CD4-positive, alpha-beta T cell (primary cell): ENCODE measurements at places on chromosomes 12 and 14. TPM values are rescaled to one million over a fixed set of nuclear protein-coding genes. Genes with fewer than 3 reads are reported as not detected.

GRCh38 chr12:90280033-90280432 lies 571.4 kb upstream of the ATP2B1 start:
- no peak for DNase-seq

DNA sequence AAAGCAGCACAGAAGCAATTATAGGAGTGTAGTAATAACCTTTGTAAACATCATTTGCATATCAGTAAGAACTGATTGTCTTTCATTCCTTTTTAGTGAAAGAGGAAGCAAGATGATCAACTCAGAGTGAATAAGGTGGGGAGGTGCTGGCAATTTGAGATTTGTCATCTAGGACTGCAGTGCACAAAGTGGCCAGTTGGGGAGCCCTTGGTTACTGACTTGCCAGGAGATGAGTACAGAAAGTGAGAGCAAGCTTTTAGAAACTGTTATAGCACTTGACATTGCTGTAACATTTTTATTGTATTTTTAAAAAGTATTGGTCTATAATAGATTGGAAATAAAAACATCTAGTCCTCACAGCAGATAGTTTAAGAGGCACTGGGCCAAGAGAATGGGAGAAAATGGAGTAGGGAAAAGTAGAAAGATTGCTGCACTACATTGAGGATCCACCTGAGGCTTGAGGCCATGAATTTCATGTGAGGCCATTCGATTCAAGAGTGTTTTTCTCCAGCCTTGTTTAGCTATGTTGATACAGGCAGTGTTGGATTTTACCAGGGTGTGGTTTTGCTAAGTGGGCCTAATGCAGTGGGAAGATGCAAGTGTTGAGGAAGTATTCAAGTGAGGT lies 98.2 kb downstream of the SNAPC1 start:
- DNase-seq: peak; percentile 39

- no peak for DNase-seq
Observed at GRCh38 chr14:67409461-67409860, 2.5 kb downstream of the PLEK2 start.

GRCh38 chr12:98939350-98939749 lies 294.3 kb downstream of the APAF1 start:
- no peak for DNase-seq

DNA sequence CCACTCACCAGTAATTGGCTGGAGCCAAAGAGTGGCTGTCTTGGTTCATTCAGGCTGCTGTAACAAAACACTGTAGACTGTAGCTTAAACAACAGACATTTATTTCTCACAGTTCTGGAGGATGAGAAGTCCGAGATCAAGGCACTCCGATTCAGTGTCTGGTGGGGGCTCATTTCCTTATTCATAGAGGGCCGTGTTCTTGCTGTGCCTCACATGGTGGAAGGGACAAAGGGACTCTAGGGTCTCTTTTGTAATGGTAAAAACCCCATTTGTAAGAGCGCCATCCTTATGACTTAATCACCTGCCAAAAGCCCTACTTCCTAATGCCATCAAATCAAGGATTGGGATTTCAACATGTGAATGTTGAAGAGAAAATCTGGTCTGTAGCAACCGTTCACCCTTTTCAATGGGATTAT lies 34.7 kb upstream of the CDKN3 start:
- no peak for DNase-seq

GRCh38 chr14:40053416-40053815 lies 621.2 kb upstream of the FBXO33 start:
- no peak for DNase-seq

Gene SLC10A1
- total RNA-seq: not detected

Gene CLEC1B
- total RNA-seq: not detected
